Stimulated activated CD4-positive, alpha-beta T cell treated with anti-CD3 and anti-CD28 coated beads, Interleukin-15, amount 100 ng/mL, for 1 hour (primary cell): ENCODE measurements at places on chromosomes 16 and 17.

GRCh38 chr16:50010212-50010611 lies 14.8 kb upstream of the CNEP1R1 start:
- no peak for DNase-seq

GRCh38 chr17:74690409-74690825 lies 22.3 kb downstream of the CD300LF start:
- no peak for DNase-seq

DNA sequence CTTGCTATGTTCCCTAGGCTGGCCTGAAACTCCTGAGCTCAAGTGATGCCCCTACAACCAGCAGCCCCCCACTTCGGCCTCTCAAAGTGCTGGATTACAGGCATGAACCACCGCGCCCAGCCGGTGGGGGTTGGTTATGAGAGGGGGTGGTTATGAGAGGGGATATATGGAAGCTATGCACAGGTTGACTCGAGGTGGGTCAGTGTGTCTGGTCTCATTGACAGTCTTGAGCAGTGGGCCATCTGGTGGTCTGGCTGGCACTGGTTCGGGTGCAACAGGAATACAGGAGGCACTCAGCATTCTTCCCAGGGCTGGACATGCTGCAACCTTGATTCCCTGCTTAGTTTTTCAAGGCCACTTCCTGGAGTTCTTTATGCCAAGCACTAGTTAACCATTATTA lies 5.6 kb upstream of the STX1B start:
- DNase-seq = no peak

DNA sequence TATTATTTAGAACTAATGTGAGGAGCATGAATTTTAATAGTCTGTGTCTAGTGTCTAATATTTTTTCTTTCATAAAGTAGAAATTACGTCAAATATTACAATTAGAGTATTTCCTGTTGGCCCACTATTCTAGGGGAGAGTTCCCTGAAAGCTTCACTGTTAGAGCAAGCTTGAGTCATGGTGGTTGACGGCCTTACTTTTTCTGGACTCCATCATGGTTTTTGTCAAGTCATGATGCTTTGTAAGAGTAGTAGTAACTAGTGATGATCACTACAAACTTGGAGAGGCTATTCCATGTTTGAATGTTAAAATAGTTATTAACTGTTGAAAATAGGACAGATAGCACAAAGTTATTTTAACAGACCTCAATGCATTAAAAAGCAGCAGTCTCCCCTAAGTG lies 1.7 kb downstream of the PSMD11 start:
- DNase-seq = no peak

DNA sequence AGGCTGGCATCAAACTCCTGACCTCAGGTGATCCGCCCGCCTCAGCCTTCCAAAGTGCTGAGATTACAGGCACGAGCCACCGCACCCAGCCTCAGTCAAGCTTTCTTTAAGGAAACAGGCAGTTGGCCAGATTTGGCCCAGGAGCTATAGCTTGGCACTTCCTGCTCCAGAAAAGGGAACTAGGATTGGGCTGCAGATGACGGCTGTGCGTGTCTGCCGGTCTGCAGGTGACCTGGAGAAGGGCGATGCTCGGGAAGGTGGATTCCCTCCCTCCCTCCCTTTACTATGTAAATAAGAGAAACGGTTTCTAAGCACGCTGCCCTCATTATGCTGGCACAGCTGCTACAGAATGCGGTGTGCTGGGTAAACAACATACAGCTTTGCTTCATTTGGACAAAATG lies 215.9 kb downstream of the RPTOR start:
- no peak for DNase-seq

DNA sequence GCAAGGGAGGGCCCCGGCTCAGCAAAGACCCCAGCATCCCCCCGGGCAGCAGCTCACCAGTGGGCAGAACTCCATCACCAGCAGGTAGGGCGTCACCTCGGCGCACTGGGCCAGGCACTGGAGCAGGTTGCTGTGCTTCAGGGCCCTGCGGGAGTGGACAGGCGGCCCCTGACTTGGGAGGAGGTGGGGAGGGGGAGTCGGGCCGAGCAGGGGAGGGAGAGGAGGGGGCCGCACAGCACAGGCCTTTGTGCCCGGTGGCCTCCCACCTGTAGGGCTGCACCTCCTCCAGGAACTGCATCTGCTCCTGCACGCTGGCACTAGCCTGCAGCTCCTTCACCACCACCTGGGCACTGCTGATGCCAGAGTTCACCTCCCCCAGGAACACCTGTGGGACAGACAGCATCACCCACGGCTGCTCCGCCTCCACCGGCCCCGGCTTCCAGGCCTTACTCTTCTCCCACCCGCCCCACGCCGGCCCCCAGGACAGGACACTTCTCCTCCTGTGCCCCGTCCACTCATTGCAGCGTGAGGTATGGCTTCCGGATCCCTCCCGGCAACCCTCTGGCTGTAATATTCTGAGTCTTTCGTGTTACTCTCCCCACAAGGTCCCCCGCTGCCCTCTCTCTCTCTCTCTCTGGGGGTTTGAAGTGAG lies 37.7 kb upstream of the PVALEF start:
- no peak for DNase-seq

- no peak for DNase-seq
These were observed 22.2 kb upstream of the ADCY7 start for GRCh38 chr16:50244140-50244503.

- no peak for DNase-seq
These were observed 24.5 kb upstream of the DUSP14 start for GRCh38 chr17:37465069-37465616.

DNA sequence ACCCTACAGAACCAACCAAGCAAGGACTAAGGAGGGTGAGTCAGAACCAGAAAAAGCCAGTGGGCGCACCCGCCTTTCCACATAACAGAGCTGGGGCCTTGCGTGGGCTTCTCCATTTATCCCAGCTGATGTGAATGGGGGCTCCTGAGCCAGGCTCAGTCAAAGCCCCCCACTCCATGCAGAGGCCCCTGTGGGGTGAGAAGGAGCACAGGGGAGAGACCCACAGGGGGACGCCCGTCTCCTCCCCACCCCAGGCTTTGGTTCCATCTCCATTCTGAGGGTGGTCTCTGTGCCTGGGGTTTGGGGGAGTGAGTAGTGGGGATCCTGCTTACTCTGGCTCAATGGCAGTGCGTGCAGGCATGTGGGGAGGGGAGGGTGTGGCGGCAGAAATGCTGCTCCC lies 210.1 kb upstream of the TNRC6C start:
- no peak for DNase-seq

DNA sequence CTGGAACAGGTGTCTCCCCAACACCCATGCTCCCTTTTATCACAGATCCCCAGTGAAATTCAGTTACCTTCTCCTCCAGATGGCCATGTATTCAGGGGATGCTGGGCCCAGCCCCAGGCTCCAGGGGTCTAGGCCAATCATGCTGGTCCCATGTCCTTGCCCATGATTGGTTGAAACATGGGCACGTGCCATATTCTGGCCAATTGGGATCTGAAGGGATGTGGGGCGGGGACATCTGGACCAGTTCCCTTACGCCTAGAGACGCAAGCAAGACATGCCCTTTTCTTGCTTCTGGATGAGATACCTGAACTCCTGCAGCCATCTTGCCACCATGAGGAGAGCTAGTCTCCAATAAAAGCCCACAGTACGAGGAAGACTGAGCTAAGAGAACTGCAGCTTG lies 31.0 kb upstream of the ST6GALNAC1 start:
- DNase-seq = no peak

- DNase-seq = no peak
These were observed 741 bp upstream of the GRB2 start for GRCh38 chr17:75406222-75406615.

- DNase-seq = no peak
These were observed at the start of gene TMC6 for GRCh38 chr17:78128551-78129350. Gene TMC6, minus strand, starts transcription at chr17:78128755. Its CDS starts 1,923 bp downstream, at chr17:78126832.

DNA sequence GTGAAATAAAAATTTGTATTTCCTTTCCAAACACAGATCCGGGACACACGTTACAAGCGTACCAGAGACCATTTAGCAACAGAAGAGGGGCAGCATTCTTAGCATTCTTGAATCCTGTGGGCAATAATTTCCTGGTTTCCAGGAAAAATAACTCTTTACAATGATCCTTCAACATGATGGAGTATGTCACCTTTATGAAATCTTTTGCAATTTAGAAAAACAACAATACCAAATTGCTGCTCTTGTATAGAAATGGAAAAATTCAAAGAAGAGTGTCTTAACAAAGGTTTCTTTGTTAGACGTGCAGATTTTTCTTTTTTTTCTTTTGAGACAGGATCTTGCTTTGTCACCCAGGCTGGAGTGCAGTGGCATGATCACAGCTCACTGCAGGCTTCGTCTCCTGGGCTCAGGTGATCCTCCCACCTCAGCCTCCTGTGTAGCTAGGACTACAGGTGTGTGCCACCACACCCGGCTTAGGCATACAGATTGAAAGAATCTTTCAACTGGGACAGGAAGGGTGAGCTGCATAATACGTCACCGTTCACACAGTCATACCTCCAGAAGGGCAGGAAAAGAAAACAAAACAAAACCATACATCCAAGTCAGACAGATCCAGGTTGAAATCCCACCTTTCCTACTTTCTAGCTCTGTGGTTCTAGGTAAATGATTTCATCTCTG lies 10.8 kb upstream of the GCSH start:
- no peak for DNase-seq

DNA sequence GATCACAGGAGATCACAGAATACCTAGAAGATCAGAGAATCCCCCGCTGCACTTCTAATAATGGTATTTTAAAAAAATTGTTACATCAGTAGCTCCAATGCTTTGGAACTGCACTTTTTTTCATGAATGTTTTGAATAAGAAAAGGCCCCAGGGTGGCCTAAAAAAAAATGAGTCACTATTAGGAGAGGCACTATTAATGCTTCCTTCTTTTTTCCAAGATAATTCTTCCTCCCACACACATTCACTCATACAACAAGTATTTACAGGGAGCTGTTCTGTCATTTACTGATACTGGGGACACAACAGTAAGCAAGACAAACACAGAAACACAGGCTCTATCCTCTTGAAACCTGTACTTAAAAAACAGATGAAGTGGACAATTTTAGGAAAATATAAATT lies 675 bp upstream of the PDZD9 start:
- DNase-seq = no peak

- DNase-seq = peak; percentile 65
These were observed at the start of gene PGAP6 for GRCh38 chr16:381789-382717. Gene PGAP6, minus strand, starts transcription at chr16:381978. Its CDS starts 157 bp downstream, at chr16:381821.

GRCh38 chr17:6066183-6066948 lies 3.8 kb upstream of the WSCD1 start:
- DNase-seq = no peak

DNA sequence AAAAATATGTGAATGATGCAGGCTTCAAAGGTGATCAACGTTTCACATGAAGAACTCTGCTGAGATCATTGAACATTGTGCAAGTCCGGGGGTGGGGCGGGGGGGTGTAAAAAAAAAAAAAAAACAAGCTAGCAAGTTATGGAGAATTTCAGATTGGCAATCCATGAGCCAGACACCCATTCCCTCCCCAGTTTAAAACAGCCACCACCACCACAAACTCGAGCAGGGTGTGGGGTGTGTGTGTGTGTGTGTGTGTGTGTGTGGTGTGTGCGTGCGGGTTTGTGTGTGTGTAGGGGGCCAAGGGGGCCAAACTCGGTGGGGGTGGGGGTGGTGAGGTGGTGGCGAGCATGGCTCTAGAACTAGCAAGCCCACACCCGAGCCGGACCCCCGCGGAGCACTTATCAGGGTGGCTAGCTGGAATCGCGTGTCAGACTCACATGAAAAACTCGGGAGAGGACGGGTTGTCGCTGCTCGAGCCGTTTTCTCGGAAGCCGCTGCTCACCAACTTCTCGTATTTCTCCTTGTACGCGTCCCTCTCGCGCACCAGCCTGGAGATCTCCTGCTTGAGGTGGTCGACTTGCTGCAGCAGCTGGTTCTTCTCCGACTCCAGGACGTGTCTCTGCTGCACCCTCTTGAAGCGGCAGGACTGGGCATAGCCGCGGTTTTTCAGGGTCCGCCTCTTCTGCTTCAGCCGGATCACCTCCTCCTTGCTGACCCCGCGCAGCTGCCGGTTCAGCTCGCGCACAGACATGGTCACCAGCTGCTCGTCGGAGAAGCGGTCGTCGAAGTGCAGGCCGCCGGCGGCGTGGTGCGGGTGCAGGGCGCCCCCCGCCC lies 2.0 kb downstream of the MAF start:
- no peak for DNase-seq

- no peak for DNase-seq
These were observed 1.8 kb downstream of the TSPOAP1 start for GRCh38 chr17:58326609-58327362.

GRCh38 chr16:2180461-2180860 lies 15.9 kb downstream of the CASKIN1 start:
- no peak for DNase-seq

GRCh38 chr17:72604518-72604917 lies 483.7 kb downstream of the SOX9 start:
- no peak for DNase-seq

GRCh38 chr17:42975265-42975664 lies 4.6 kb downstream of the PTGES3L start:
- no peak for DNase-seq

DNA sequence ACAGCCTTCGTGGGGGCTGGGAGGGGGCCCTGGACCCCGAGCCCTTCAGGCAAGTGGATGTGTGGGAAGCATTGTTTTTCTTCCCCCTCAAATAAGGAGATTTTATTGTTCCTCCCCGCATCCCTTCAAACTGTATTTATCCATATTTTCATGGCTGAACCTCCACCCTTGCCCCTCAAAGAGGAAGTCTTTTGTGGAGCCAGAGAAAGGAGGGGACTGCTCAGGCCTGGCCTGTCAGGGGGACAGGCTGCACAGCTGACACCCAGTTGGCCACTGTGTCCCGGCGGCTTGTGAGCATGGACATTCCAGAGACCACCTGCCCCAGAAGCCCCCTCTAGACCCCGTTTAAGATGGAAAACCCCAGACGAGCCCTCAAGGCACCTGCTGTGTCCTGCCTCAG lies 15.9 kb downstream of the HEXIM2 start:
- DNase-seq = no peak

- no peak for DNase-seq
These were observed 43.2 kb upstream of the SCNN1B start for GRCh38 chr16:23258919-23259237.

DNA sequence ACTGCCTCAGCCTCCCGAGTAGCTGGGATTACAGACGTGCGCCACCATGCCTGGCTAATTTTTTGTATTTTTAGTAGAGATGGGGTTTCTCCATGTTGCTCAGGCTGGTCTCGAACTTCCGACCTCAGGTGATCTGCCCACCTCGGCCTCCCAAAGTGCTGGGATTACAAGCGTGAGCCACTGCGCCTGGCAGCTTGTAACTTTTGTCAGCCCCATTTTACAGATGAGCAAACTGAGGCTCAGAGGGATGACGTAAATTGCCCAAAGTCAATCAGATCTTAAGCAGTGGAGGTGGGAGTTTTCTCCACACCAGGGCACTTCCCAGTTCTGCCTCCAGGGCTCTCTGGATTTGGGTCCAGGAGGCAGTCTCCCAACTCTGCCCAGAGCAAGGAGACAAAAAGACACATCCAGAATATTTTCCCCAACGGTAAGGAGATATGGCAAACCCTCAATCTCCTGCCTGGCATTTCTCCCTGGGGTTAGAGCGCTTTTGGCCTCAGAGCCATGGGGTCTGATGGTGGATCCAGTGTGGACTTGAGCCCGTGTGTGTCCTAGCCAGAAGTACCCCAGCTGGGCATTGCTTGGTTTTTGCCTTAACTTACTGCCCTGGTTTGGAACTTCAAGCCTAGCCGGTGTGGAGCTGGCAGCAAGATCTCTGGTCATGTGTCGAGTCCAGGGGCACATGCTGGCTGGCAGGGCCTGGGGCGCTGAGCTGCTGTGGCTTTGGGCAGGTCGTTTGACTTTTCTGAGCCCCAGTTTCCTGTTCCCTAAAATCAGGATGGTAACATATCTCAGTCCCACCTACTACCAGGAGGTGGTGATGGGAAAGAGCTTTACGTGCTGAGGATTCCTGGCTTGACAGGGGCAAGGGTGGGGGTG lies 3.4 kb downstream of the ADAM11 start:
- DNase-seq = no peak

GRCh38 chr16:81273223-81273950 lies 34.9 kb downstream of the BCO1 start:
- no peak for DNase-seq
